ENCODE measurements at places on chromosomes 11 and 22. TPM values are rescaled to one million over a fixed set of nuclear protein-coding genes. Genes with fewer than 3 reads are reported as not detected.

DNA sequence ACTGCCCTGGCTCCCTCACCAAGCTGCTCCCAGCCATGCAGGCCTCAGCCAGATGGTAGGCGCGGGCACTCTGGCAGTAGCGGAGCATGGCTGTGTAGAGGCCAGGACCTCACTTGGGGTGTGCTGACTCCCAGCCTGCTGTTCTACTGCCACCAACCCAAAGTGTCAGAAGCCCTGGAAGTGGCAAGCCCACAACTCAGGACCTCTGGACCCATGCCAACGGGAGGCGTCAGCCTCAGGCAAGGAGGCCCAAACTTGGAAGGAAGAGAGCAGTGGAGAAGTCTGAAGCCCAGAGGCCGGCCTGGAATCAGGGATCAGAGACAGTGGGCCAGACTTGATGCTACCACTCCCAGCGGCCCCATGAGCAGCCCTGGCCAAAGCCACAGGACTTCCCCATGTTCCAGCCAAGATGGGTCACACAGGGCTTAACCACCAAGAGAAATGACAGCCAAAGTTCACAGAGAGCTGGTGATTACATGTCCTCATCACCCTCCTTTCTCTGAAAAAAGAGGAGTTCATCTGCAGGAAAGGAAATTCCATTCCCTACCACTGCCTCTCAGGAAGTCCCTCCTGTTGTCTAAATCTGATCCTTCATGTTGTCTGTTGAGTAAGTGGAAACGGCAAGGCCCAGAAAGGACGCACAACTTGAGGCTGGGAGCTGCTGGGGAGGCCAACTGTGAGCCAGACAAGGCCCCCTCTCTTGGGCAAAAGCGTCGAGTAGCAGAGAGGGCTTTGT is 4.4 kb downstream of the ARRB1 start:
- no peaks in the 10 kb centered on the region for H3K27me3 ChIP-seq
- no peak overlapping the region for H3K4me3 ChIP-seq
- no peaks in the 10 kb centered on the region for H3K36me3 ChIP-seq
- DNase-seq, result peak; percentile 82
- H3K27ac ChIP-seq, result peak overlapping the region; percentile 97

- H3K4me3 ChIP-seq, result no peak overlapping the region
- peaks cover 9% of the 10 kb centered on the region for H3K4me1 ChIP-seq
- DNase-seq, result no peak
- no peaks in the 10 kb centered on the region for H3K36me3 ChIP-seq
- H3K27ac ChIP-seq, result no peak overlapping the region
- H3K27me3 ChIP-seq, result no peaks in the 10 kb centered on the region
Measured at GRCh38 chr11:19083166-19083565, 22.6 kb upstream of the MRGPRX2 start.

- peak overlapping the region; percentile 44 for H3K4me3 ChIP-seq
- H3K27me3 ChIP-seq, result no peaks in the 10 kb centered on the region
- H3K36me3 ChIP-seq, result peaks cover 2% of the 10 kb centered on the region
- H3K4me1 ChIP-seq, result peaks cover 91% of the 10 kb centered on the region
- DNase-seq, result no peak
- H3K27ac ChIP-seq, result no peak overlapping the region
Measured at GRCh38 chr11:73342633-73343032, 33.6 kb upstream of the RELT start.

DNA sequence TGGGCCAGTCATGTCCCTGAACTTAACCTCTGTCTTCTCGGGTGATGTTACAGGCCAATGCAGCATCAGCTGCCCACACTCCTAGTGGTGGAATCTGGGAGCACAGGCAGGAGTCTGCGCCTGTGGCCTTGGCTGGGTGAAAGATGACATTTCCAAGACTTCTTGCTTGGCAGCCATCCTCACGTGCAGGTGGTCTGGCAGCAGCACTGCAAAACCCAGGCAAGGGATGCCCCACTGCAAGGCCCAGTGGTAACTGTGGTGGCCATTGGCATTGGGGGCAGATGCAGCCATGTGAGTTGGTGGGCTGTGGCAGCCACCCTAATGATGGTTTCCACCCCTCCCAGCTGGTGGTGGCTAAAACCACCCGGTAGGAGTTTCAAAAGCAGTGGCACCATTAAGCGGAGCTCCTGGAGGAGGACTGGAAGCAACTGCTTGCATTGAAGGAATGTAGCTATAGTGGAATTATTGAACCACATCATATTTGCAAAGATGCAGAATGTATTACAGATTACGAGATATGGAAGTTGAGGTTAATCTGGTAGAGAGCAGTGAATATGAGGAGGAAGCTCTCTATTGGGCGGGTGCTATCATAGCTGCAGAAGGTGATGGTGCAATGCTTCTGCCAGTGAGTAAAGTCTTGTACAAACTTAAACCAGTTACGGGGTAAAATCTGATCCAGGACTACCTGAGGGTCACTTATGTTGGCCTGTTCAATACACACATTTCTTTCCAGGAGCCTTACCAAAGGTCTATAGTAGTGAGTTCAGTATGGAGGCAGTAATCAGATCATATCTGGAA is 120.7 kb upstream of the TOP3B start:
- H3K4me3 ChIP-seq, result no peak overlapping the region
- no peak for DNase-seq
- H3K36me3 ChIP-seq, result no peaks in the 10 kb centered on the region
- no peaks in the 10 kb centered on the region for H3K4me1 ChIP-seq

DNA sequence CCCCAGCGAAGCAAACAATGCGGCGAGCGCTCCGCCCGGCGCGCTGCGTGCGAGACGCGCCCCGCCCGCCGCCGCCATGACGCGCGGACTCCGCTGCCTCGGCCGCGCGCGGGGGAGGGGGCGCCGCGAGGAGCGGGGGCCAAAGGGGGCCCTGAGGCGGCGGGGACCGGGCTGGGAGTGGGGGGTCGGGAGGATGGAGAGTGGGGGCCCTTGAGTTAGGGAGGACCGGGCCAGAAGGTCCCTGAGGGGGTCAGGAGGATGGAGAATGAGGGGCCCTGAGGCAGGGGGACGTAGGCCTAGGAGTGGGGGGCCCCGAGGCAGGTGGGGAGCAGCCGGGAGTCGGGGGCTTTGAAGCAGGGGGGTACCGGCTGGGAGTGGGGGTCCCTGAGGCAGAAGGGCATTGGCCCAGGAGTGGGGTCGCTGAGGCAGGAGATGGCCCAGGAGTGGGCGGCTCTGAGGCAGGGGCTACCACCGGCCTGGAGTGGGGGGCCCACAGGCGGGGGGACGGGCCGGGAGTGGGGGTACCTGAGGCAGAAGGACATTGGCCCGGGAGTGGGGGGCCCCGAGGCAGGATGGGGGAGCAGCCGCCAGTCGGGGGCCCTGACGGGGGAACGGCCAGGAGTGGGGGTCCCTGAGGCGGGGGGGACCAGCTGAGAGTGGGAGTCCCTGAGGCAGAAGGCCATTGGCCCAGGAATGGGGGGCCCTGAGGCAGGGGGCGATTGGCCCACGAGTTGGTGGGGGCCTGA is at the start of gene BRD1:
TSS of gene BRD1 (minus strand) at position 21 of the 746 bp plus-strand sequence. CDS start 3,556 bp downstream, outside the sequence.
- DNase-seq, result no peak
- peaks cover 36% of the 10 kb centered on the region for H3K4me1 ChIP-seq
- peak within 1 kb of the TSS; percentile 81 for H3K4me3 ChIP-seq
- peak within 1 kb of the TSS; percentile 98 for H3K27ac ChIP-seq
- H3K27me3 ChIP-seq, result no peaks in the 10 kb centered on the region
- peaks cover 10% of the 10 kb centered on the region for H3K36me3 ChIP-seq

- H3K36me3 ChIP-seq, result no peaks in the 10 kb centered on the region
- H3K4me1 ChIP-seq, result peaks cover 37% of the 10 kb centered on the region
- DNase-seq, result no peak
- no peaks in the 10 kb centered on the region for H3K27me3 ChIP-seq
- no peak overlapping the region for H3K27ac ChIP-seq
Measured at GRCh38 chr22:20000246-20001081, 16.2 kb downstream of the ARVCF start.

DNA sequence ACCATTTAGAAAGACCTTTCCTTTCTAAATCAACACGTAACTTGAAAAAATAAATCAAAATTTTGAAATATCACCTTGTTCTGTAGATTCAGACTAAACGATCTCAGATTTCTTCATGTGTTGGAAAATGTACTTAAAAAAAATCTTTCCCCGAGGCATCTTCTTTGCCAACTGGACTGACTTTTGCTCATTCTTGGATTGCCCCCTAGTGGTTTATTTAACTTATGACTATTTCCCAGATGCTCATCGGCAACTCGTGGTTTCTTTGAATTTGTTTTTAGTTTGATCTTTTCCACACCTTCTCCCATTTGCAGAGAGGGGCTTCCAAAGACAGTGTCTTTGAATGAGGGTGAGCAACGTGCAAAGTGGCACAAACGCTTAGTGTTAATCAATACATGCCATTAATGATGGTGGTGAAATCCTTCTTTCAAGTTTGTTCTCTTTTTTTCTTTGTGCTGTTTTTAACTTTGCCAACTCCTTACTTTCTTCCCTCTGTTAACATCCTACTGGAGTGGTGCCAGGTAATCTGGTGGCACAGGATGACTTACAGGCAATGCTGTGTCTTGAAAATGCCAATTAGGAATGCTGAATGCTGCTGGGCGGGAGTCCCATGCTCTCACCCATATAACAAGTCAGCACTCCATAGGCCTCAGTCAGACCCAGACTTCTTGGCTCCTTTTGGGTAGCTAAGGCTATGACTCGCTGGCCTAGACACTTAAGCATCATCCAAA is 18.3 kb downstream of the PRSS23 start:
- peaks cover 54% of the 10 kb centered on the region for H3K4me1 ChIP-seq
- H3K4me3 ChIP-seq, result no peak overlapping the region
- no peak overlapping the region for H3K27ac ChIP-seq
- no peaks in the 10 kb centered on the region for H3K27me3 ChIP-seq

- no peaks in the 10 kb centered on the region for H3K27me3 ChIP-seq
- peak overlapping the region; percentile 84 for H3K27ac ChIP-seq
- H3K4me1 ChIP-seq, result peaks cover 94% of the 10 kb centered on the region
- no peak overlapping the region for H3K4me3 ChIP-seq
Measured at GRCh38 chr11:12239396-12239795, 129.0 kb downstream of the MICAL2 start.

GRCh38 chr22:50247748-50248147 is 2.9 kb upstream of the TUBGCP6 start:
- H3K36me3 ChIP-seq, result peaks cover 5% of the 10 kb centered on the region
- H3K27me3 ChIP-seq, result no peaks in the 10 kb centered on the region
- H3K4me3 ChIP-seq, result no peak overlapping the region
- H3K27ac ChIP-seq, result no peak overlapping the region
- DNase-seq, result no peak

DNA sequence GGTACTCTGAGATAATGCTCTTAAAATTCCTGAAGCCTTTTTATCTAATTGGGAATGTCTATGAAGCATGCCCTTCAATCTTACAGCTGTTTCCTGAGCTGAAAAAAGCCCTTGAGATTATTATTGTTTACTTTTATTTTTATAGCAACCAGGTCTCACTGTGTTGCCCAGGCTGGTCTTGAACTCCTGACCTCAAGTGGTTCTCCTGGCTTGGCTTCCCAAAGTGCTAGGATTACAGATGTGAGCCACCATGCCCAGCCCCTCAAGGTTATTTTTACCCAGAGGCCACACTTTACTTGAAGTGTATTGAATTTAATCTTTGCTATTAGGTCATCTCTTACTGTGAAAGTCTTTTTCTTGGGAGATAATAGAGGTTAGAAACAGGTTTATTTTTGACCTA is 7.0 kb upstream of the SWAP70 start:
- no peaks in the 10 kb centered on the region for H3K4me1 ChIP-seq
- H3K36me3 ChIP-seq, result no peaks in the 10 kb centered on the region
- H3K4me3 ChIP-seq, result no peak overlapping the region
- no peak overlapping the region for H3K27ac ChIP-seq
- H3K27me3 ChIP-seq, result no peaks in the 10 kb centered on the region

- H3K4me3 ChIP-seq, result no peak overlapping the region
- peaks cover 18% of the 10 kb centered on the region for H3K4me1 ChIP-seq
- no peak overlapping the region for H3K27ac ChIP-seq
Measured at GRCh38 chr11:17354601-17354991, 3.0 kb downstream of the NCR3LG1 start.

- H3K27me3 ChIP-seq, result no peaks in the 10 kb centered on the region
- no peak overlapping the region for H3K27ac ChIP-seq
- no peaks in the 10 kb centered on the region for H3K36me3 ChIP-seq
- DNase-seq, result peak; percentile 28
- no peak overlapping the region for H3K4me3 ChIP-seq
- H3K4me1 ChIP-seq, result no peaks in the 10 kb centered on the region
Measured at GRCh38 chr11:71311176-71311925, 59.0 kb upstream of the SHANK2 start.

OR56A5 gene
- total RNA-seq, result not detected

APOA1 gene
- total RNA-seq, result 0.54 TPM

GGTLC2 gene
- not detected for total RNA-seq

CASP5 gene
- not detected for total RNA-seq

SHANK2 gene
- 8.0 TPM for total RNA-seq

MSANTD4 gene
- 35.0 TPM for total RNA-seq

GALR3 gene
- not detected for total RNA-seq

LDHA gene
- 339 TPM for total RNA-seq
